ENCODE measurements at places on chromosomes 3 and 15.

GRCh38 chr15:48408327-48408726 lies 77.1 kb downstream of the DUT start:
- no peak for DNase-seq

DNA sequence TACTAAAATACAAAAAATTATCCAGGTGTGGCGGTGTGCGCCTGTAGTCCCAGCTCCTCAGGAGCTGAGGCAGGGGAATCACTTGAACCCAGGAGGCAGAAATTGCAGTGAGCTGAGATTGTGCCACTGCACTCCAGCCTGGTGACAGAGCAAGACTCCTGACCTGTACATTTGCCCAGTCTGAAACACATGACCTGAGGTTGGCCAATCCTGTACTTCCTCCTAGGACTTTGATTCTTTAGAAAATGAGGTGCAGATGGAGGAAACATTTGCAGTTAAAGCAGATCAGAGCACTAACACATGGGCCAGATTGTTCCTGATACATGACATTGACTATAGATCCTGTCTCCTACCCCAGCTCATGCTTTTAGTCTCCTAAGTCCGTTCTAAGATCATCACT lies 28.9 kb upstream of the LPP start:
- no peak for DNase-seq

GRCh38 chr3:8480699-8481098 lies 20.9 kb upstream of the LMCD1 start:
- DNase-seq, result no peak

DNA sequence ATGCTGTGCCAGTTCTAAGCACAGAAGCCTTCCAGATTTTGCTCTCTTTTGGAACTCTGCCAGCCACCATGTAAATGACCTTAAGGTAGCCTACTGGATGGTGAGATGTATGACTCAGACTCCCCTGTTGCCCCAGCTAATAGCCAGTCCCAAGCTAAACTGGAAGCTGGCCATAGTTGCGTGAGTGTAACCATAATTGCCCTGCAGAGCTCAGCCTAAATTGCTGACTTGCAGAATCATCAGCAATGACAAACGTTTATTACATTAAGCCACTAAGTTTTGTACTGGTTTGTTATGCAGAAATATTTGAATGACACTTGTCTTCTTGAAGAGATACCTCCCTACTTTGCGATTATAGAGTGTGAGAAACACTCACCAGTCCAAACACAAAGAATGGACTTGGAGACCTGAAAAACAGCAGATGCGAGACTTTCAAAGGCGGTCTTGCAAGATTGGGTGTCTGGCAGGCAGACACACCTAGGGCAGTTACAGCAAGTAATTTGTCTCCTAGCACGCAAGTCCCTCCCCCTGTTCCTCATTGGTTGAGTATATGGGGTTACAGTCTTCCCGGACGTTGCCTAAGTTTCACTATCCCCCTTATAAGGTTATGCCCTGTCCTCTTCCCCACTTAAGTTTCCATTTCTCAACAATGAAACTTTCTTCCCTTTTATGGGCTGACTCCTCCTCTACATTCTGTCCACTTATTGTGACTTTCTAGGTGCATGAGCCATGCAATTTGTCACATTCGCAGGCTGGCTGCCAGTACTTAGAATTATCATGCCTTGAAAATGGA lies 83.6 kb upstream of the XCR1 start:
- no peak for DNase-seq

DNA sequence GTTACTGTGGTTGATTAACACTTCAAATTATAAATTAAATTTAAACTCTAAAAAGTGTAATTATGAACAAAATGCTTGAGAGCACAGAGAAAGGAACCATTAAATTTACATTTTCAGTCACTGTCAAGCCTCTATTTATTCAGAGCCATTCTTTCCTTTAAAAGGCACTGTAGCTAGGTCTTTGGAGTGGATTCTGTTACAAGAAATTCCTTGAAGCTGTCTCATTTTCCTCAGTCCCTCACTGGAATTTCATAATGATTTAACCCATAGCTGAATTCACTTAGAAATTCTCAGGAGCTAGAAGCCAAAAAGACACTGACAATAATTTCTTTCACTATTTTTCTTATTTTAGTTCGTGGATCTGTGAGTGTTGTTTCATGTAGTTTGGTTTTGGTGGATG lies 81.2 kb upstream of the TCF12 start:
- no peak for DNase-seq

DNA sequence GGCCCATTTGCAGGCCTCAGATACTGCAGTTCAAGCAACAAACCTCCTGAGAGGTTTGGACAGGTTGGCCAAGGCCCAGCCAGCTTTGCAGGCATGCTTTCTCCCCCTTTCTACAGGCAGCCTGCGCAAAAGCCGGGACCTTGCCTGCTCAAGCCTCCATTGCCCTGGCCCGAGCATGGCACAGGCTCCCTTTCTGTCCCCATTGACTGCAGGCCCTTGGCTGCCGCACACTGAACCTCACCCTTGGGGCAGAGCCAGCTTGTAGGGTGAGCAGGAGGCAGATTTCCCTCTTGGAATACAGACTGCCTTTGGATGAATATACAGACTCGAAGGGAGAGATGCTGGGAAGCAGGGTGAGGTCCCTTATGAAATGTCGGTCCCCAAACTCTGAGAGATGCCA lies 461.7 kb upstream of the PROK2 start:
- peak; percentile 22 for DNase-seq

DNA sequence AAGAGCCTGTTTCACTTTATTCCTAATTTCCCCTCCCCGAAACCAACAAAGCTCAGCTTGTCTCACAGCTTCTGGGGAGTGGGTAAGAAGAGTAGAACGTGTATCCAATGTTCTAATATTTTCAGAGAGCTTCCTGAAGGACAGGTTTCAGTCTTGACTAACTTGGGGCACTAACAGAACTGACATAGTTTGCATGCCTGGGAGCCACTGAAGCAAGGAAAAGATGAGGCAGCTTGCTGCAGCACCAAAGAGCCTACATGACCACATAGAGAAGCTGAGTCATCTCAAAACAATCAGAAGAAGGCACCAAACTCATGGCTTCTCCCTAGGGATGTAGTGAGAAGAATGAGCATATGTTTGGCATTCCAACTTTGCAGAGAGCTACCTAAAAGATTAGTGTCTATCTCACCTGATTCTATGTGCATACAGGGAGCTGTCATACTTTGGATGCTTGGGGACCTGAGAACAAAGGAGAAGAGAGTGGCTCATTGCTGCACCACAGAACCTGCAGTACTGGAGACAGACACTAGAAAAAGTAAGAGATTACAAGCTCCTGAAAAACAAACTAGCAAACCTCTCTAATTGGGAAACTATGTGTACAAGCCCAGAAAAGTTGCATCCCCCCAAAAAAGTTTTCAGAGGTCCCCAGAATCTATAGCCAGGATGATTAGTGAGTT lies 86.9 kb downstream of the DCLK3 start:
- no peak for DNase-seq

DNA sequence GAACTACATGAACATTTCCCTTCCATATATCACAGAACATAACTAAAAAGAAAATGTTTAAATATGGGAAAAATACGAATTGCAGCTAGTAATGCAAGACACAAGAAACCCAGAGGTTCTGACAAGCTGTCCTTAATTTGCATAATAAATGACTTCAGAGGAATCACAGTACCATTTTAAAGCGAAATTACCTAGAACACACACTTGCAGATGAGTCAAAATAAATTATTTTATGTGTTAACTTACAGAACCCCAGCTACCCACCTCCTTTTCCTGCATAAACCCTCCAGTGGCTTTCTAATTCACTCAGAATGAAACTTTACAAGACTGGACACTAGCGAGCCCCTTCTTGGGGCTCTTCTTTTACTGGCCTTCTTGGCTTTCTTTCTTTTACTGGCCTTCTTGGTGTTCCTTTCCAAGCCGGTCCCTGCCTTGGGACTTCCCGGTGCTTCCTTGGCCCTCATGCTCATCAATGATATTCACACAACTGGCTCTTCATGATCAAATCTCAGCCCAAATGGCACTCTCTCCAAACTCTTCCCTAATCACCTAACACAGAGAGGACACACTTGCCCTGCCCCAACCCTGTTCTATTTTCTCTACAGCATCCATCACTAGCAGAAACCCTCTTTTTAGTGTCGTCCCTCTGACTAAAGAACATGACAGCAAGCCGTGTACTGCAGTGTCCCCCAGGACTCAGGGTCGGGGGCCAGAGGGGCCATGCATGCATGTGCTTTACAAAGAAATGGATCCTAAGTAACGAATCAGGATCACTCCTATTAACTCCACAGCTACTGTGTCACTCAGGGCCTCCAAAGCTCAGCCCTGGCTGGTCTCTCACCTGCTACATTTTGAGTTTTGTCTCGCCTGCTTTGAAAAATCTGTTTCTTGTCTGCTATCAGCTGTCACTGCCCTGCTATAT lies 4.8 kb downstream of the CHSY1 start:
- no peak for DNase-seq

DNA sequence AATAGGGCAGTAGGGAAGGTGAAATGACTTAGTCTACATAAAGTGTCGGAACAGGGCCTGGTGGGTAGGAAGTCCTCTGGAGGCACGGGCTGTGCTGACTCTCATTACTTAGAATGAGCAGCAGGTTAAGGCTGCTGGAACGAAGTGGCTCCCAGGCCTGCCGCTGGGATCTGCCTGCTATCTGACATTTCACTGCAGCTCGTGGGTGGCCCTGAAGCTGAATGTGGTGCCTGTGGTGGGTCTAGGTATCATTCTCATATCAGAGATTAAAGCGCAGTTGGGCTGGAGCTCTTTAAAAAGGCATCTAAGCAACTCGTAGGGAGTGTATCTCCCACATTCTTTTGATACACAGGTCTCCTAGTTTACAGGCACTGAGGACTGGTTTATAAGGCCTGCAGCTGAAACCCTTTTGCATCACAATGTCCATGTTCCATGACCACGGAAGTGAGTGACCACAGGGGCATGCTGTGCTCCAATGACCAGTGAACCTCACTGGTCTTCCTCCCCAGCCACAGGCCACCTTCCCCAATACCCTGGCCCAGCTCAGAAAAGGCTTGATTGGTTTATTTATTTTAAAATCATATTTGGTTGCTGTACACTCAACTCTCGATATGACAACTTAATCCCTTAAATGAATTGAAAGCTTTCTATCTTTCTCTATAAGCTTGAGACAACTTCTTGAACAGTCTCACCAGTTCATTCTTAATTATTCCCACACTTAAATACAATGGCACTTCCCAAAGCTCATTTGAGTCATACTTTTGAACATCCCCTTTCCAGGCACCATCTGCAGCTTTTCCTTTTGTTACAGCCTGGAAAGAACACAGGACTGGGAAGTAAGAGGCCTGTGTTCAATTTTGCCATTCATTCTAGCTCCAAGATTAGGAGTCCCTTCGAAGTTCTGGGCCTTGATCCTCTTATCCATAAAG lies 19.0 kb downstream of the ADAMTS9 start:
- DNase-seq, result no peak

GRCh38 chr3:101943029-101943428 lies 93.7 kb downstream of the NFKBIZ start:
- DNase-seq, result no peak

GRCh38 chr3:139532976-139533375 lies 6.6 kb downstream of the RBP1 start:
- peak; percentile 67 for DNase-seq

- DNase-seq, result no peak
These were observed 29.6 kb downstream of the BTLA start for GRCh38 chr3:112469671-112470070.

DNA sequence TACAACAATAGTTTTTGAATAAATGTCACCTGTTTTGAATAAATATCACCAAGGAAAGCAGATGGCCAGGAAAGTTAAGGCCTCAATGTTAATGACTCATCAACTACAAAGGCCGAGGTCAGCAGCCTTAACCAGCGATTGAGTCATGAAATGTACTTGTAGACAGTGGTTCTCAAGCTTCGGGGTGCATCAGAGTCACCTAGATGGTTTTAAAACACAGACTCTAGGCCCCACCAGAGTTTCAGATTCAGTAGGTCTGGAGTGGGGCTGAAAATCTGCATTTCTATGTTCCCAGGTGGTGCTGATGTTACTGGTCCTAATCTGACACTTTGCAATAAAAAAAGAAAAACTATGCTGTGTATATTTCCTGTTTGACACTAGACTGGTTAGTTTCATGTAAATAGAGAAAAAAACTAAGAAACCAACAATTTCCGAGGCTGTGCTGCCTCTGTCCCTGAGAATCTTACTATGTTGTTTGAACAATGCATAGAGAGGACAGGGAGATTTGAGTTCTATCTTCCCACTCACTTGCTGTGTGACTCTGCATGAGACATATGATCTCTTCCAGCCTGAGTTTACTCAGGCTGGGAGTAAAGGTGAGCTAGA lies 9.8 kb downstream of the RAB27A start:
- no peak for DNase-seq

DNA sequence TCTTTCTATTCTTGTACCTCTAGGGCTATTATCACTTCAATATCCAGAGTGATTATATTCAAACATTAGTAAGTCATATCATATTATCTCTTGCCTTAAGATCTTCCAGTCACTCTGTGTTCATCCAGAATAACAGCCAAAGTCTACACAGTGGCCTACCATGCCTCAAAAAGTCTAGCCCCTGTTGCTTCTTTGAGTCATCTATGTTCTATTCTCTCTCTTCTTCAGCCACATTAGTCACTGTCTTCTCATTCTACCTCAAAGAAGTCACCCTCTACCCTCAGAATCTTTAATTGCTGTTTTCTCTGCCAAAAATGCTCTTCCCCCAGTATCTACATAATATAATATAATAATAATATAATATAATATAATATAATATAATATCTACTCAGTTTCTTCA lies 356.0 kb downstream of the NLGN1 start:
- DNase-seq, result no peak

GRCh38 chr15:65087873-65088642 lies 11.5 kb downstream of the KBTBD13 start:
- DNase-seq, result no peak

GRCh38 chr3:30779686-30780287 lies 114.7 kb downstream of the GADL1 start:
- no peak for DNase-seq

DNA sequence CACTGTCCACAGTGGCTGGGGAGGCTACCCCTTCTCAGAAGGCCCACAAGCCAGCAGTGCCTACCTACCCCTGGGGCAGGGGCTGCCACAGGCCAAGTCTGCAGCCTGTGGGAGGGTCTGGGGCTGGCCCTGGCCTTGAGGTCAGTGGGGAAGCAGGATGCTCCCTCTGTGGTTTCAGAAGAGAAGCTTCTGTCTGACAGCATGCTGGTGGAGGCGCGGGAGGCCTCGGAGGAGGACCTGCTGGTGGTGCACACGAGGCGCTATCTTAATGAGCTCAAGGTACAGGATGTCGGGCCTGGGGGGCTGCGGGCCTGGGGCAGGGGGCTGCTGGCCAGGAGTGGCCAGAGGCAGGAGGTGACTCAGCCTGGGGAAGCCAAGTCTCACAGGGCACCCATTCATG lies 3.2 kb downstream of the HDAC11 start:
- no peak for DNase-seq

DNA sequence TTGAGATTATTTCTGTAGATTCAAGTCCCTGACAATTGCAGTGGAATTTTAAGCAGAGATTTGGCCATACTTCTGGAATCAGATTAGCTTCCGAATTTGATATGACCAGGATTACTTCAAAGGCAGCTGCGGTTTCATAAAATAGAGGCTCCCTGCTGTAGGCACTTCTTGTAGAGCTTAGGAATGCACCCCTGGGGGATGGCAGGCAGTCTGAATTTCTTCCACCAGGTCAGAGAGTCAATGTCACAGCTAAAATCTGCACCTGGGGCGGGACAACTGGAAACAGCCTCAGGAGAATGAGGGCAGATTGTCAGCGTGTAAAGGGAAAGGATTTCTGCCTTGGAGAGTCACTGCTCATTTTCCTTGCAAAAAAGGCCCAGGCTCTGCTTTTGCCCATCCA lies 182.6 kb downstream of the ARRDC4 start:
- no peak for DNase-seq

GRCh38 chr15:38560456-38560926 lies 4.1 kb downstream of the RASGRP1 start:
- DNase-seq, result no peak

GRCh38 chr3:98695796-98696195 lies 67.3 kb upstream of the ST3GAL6 start:
- DNase-seq, result no peak

Data from hypothalamus (tissue), 51 donors.